ENCODE measurements at places on chromosomes 5 and 9.

GRCh38 chr5:137737349-137738131, 1.7 kb upstream of the KLHL3 start:
- DNase-seq = no peak

DNA sequence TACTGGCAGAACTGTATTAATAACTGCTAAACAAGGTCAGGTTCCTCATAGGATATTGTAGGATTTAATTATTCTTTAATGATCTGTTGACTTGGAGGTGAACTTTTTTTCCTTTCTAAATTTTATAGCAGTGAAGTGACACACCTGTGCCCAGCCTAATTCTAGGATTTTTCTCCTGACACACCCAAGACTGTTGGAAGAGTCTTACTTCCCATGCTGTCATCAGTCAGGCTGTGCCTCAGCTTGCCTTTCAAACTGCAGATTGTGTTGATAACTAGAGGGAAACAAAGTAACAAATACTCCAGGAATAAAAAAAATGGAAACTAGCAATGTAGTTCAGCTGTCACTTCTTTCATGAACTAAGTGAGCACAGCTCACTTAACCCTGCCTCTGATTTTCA, 22.0 kb downstream of the OTULIN start:
- DNase-seq = no peak

DNA sequence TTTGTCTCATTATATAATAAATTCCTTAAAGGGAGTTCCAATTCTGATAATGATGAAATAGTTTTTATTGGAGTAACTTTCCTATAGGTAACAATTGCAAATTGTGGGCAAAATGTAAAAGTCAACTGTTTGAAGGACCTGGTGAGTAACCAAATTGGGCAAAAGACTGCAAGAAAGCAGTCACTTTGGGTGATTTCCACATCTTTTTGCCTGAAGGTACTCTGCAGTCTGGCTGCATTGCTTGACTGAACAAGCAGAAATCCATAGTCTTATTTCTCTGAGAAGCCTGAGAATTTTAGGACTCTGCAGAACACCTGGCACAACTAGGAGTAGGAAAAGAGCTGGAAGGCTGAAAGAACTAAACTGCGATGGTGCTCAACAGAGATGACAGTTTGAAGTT, 114.9 kb downstream of the HOMER1 start:
- DNase-seq = no peak

DNA sequence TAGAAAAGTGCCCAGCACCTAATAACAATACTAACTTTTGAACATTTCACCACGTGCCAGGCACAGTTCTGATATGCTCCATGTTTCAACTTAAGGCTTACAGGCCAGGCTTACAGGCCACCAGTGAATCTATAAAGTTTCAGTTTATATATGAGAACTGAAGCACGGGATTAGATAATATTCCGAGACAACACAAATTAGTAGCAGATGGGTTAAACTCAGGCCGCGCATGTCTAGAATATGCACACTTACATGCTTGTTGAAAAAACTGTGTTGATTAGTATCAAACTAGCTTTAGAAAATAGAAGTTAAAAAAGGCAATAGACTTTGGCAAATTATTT, 587.9 kb downstream of the MTRR start:
- no peak for DNase-seq

GRCh38 chr9:82645600-82645999, 417.3 kb downstream of the RASEF start:
- DNase-seq = no peak

DNA sequence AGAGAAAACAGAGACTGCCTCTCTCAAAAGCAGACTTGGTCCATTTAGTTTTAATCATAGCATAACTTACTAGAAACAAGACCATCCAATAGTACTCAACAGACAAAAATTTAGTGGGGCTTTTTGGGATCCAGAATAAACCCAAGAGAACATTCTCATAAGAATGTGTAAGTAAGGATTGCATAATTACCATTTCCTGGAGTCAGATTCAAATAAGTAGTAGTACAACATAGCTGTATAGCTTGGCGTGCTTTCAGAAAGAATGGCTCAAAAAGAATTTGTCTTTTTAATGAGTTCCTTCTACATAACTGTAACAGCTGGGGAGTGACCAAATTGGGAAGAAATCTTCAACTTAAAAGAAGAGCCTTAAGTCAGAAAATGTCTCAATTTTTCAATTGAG, 145.4 kb downstream of the DENND1A start:
- no peak for DNase-seq
